ENCODE measurements at places on chromosomes 3 and 15. TPM values are rescaled to one million over a fixed set of nuclear protein-coding genes. Genes with fewer than 3 reads are reported as not detected.
A peak's percentile ranks its signal among the peaks of the same experiment; 100 is the strongest.

GRCh38 chr3:183554377-183554776 lies 1.1 kb downstream of the KLHL6 start:
- H3K27me3 ChIP-seq: no peaks in the 10 kb centered on the region
- H3K36me3 ChIP-seq: no peaks in the 10 kb centered on the region
- no peak for DNase-seq
- peak overlapping the region; percentile 67 for H3K4me3 ChIP-seq

The MESP2 gene
- total RNA-seq: not detected

DNA sequence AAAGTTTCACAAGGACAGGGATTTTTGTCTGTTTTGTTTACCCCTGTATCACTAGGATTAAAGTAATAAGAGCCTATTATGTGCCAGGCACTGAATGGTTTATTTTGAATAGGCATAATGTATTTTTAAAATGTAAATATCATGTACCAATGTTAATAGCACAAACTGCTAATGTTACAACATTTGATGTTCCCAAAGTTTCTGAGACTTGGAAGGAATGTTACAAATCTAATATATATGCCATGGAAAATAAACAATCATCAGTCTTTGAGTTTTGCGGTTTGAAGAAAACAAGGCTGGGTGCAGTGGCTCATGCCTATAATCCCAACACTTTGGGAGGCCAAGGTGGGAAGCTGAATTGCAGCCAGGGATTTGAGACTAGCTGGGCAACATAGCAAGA lies 159.4 kb downstream of the CDIN1 start:
- H3K27ac ChIP-seq: no peak overlapping the region
- DNase-seq: no peak
- H3K27me3 ChIP-seq: no peaks in the 10 kb centered on the region
- H3K36me3 ChIP-seq: no peaks in the 10 kb centered on the region

- H3K4me1 ChIP-seq: peaks cover 3% of the 10 kb centered on the region
- DNase-seq: no peak
- no peaks in the 10 kb centered on the region for H3K27me3 ChIP-seq
- H3K27ac ChIP-seq: no peak overlapping the region
These were observed 67.0 kb downstream of the GSK3B start for GRCh38 chr3:120027226-120027625.

The ADIPOQ gene
- total RNA-seq: not detected

The PRR20G gene
- not detected for total RNA-seq

The LSM3 gene
- total RNA-seq: 8.4 TPM

The TMEM115 gene
- total RNA-seq: 13.9 TPM

DNA sequence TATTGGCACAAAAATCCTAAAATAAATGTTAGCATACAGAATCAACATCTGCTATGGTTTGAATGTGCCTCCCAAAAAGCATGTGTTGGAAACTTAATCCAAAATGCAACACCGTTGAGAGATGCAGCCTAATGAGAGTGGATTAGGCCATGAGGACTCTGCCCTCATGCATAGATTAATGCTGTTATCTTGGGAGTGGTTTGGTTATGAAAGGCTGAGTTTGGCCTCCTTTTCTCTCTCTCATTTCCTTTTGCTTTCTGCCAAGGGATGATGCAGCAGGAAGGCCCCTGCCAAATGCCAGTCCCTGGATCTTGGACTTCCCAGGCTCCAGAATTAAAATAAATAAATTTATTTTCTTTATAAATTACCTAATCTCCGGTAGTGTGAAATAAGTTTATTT lies 49.4 kb downstream of the SYNM start:
- no peaks in the 10 kb centered on the region for H3K36me3 ChIP-seq
- no peak for DNase-seq
- no peaks in the 10 kb centered on the region for H3K27me3 ChIP-seq
- H3K4me3 ChIP-seq: no peak overlapping the region
- peaks cover 2% of the 10 kb centered on the region for H3K4me1 ChIP-seq
- no peak overlapping the region for H3K27ac ChIP-seq

The CCR9 gene
- 8.1 TPM for total RNA-seq

DNA sequence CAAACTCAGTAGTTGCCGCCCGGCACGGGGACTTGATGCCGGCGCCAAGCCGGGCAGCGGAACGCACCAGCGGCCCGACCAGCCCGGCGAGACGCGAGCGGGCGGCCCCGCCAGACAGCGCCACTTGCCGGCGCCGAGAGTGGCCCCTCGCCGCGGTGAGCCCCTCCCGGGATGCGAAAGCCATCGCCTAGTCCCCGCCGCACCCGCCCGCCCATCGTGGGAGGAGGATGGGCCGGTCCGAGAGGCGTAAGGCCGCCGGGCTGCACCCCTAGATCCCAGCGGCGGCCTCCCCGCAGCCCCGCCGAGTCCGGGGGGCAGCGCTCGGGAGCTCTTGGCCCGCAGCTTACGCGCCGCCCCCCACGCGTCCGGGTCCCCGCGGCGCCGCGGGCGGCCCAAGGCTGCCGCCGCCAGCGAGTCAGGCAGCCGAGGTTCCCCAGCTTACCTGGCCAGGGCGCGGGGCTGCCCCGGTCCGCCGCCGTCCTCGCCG lies 609 bp downstream of the GOLGA8A start:
- H3K4me1 ChIP-seq: peaks cover 13% of the 10 kb centered on the region
- H3K4me3 ChIP-seq: peak overlapping the region; percentile 89
- no peaks in the 10 kb centered on the region for H3K36me3 ChIP-seq
- DNase-seq: peak; percentile 34

DNA sequence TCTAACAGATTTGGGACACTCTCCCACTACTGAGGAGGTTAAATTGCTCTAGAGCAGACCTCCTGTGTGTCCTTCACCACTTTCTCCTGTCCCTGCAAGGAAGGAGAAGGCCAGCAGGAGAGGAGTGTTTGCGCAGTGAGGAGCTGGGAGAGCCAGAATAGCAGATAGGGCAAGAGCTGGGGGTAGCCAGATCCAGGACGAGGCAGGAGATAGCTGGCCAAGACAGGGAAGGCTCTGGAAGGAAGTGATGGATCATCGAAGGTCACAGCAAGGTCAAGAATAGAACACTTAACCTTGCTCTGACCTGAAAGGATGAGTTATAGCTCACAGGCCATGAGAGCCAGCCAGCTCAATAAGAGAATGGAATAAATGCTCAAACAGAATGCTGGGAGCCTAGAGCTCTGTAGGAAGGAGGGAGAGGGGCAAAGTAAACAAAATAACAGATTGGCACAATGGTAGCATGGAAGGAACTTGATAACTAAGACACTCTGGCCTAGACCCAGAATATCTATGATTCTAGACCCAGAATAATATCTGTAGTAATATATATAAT lies 37.5 kb upstream of the FSIP1 start:
- H3K27ac ChIP-seq: no peak overlapping the region
- no peak overlapping the region for H3K4me3 ChIP-seq
- no peaks in the 10 kb centered on the region for H3K4me1 ChIP-seq
- no peak for DNase-seq
- H3K27me3 ChIP-seq: no peaks in the 10 kb centered on the region

The UROC1 gene
- not detected for total RNA-seq

DNA sequence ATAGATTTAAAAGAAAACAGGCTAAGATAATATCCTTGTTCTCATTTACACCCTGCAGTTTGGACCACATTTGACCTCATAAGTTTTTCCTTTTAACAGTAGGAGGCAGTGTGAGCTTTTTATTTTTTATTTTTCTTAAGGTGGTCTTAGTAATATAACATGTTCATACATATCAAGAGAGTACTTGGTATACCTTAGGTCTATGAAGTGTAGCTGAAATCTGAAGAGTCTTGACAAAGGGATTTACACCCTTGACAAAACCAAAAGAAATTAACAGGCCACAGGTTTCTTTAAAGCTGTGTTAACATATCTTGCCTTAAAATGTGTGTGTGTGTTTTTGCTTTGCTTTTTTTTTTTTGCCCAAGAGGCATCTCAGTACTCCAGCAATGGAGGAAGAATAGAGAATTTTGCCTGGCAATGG lies 3.2 kb downstream of the RAP2B start:
- no peak for DNase-seq
- H3K27me3 ChIP-seq: no peaks in the 10 kb centered on the region
- H3K36me3 ChIP-seq: no peaks in the 10 kb centered on the region
- H3K4me1 ChIP-seq: peaks cover 13% of the 10 kb centered on the region

GRCh38 chr3:156217674-156218352 lies 97.4 kb downstream of the KCNAB1 start:
- H3K27ac ChIP-seq: no peak overlapping the region
- no peak for DNase-seq
- no peak overlapping the region for H3K4me3 ChIP-seq
- H3K4me1 ChIP-seq: no peaks in the 10 kb centered on the region
- no peaks in the 10 kb centered on the region for H3K27me3 ChIP-seq
- no peaks in the 10 kb centered on the region for H3K36me3 ChIP-seq

GRCh38 chr15:45849136-45849535 lies 214.3 kb downstream of the SQOR start:
- H3K4me1 ChIP-seq: no peaks in the 10 kb centered on the region
- no peaks in the 10 kb centered on the region for H3K36me3 ChIP-seq
- no peaks in the 10 kb centered on the region for H3K27me3 ChIP-seq
- no peak overlapping the region for H3K4me3 ChIP-seq
- H3K27ac ChIP-seq: no peak overlapping the region
- DNase-seq: no peak

- H3K36me3 ChIP-seq: no peaks in the 10 kb centered on the region
- DNase-seq: no peak
- H3K27me3 ChIP-seq: peaks cover 19% of the 10 kb centered on the region
- H3K27ac ChIP-seq: no peak overlapping the region
These were observed 4.3 kb downstream of the RLBP1 start for GRCh38 chr15:89217031-89217430.

The GNAT1 gene
- total RNA-seq: 0.28 TPM

DNA sequence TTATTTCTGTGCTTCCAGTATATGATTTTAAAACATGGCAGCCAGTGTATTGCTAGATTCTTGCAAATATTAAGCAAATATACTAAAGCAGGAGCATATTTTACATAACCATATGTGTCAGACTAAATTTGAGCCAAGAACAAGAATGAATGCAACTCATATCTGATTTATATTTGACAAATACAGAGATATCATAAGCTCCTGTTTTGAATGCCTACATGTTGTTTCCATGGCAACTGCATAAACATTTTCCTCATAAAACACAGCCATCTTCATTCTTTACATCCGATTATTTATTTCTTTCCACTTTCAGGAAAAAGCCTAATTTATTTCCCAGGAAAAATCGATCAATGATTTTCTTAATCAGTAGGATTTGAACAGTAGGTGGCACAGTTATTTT lies 172.2 kb upstream of the TSPAN3 start:
- no peak overlapping the region for H3K27ac ChIP-seq
- no peaks in the 10 kb centered on the region for H3K36me3 ChIP-seq
- H3K4me1 ChIP-seq: no peaks in the 10 kb centered on the region
- no peak overlapping the region for H3K4me3 ChIP-seq
- DNase-seq: no peak

The CYP8B1 gene
- total RNA-seq: 0.13 TPM

DNA sequence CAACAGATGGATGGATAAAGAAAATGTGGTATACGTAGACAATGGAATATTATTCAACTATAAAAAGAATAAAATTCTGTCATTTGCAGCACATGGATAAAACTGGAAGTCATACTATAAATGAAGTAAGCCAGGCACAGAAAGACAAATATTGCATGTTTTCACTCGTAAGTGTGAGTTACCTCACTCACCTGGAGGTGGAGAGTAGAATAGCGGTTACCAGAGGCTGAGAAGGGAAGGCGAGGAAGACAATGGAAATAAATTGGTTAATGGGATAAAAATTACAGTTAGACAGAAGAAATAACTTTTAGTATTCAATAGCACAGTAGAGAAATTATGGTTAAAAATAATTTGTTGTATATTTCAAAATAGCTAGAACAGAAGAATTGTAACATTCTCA lies 141.6 kb downstream of the EFHB start:
- H3K4me1 ChIP-seq: no peaks in the 10 kb centered on the region
- H3K27me3 ChIP-seq: no peaks in the 10 kb centered on the region
- no peak for DNase-seq
- H3K4me3 ChIP-seq: no peak overlapping the region
- no peaks in the 10 kb centered on the region for H3K36me3 ChIP-seq
